ENCODE measurements at places on chromosomes 2 and 18.

DNA sequence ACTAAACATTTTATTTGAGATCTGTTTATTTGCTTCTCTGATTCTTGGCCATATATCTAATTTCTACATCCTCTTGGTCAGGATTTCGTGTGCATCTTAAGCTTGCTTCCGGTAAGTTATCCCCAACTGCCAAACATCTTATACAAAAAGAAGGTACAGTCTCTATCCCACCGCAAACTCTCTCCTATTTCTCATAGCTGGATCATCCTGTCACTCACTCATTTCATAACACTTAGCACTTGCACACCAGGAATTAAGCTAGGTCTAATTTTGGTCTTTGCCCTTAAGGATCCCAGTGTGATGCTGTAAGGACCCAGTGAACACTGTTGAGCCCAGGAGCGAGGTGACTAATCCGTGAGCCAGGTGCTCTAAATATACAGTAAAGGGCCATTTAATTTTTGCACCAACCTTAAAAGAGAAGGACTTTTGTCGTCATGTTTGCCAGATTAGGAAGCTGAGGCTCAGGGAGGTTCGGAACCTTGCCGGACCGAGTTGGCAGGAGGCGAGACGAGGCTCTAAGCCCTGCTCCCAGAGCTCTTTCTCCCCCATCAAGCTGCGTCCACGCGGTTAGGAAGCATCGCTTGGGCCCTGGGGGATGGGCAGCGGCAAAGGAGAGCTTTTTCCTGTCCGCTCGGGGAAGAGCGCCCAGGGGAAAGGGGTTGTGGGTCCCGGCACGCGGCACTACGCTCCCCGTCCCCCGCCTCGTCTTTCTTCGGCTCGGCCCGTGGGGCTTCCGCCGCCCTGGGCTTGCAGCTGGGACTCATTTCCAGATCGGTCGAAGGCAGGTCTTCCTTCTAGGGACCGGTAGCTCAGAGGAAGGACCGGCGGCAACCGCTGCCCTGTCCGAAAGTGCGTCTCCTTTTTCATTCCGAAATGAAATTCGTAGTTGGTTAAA, 4.1 kb upstream of the ITPRIPL1 start:
- DNase-seq = peak; percentile 70

- DNase-seq = peak; percentile 90
These were observed 21.0 kb upstream of the PTMA start for GRCh38 chr2:231687133-231687852.

DNA sequence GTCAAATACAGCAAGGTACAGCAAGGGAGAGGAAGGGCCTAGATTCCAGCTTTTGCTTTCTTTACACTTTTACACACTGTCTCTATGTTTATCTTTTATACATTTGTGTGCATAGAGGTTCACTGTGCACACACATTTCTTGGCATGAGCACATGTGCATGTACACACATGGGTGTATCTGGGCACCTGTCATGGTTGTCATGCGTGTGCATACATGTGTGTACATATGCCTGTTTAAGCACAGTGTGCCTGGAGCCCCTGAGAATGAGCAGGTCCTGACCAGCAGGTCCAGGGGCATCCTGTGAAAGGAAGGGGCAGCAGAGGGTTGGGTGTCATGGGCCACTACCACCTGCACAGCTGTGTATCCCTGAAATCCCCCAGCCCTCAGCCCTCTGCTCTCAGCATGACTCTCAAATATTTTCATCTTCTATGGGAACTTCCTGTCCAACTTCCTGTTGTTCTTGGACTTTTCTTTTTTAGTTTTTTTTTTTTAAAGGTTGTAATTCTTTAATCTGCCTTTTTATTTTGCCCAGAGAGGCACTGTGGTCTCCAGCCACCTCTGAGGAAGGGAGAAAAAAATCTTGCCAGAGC, 97.0 kb upstream of the EPAS1 start:
- DNase-seq = no peak

DNA sequence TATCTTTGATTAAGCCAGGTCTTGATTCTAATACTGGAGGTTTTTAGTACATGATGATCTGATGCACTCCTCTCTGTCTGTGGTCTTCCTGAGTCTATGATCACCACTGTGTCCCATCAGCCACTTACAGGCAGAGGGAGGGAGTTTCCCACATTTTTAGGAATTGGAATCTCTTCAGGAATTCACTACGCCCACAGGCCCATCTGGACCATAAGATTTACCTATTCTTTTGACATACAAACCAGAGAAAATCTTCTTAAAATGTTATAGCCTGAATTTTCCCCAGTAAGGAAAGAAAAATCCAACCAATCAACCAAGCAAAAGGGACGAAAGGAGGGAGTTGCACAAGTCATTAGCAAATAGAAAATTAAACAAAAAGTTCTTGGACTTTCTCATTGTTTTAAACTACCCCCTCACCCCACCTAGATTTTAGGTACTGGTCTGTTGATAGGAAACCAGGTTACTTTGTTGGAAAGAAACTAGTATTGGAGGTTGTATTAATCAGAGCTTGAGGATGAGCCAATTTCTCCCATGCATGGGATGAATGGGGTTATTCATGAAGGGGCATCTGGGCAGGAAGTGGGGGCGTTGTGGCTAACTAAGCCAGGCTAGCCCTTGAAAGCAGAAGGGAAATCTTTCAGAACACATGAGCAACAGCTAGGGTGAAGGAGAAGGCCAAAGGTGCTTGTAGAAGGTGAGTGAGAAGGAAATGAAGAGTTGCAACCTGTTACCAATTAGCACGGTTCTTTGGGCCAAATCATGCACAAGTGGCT, 328.2 kb upstream of the MEX3C start:
- DNase-seq = no peak

DNA sequence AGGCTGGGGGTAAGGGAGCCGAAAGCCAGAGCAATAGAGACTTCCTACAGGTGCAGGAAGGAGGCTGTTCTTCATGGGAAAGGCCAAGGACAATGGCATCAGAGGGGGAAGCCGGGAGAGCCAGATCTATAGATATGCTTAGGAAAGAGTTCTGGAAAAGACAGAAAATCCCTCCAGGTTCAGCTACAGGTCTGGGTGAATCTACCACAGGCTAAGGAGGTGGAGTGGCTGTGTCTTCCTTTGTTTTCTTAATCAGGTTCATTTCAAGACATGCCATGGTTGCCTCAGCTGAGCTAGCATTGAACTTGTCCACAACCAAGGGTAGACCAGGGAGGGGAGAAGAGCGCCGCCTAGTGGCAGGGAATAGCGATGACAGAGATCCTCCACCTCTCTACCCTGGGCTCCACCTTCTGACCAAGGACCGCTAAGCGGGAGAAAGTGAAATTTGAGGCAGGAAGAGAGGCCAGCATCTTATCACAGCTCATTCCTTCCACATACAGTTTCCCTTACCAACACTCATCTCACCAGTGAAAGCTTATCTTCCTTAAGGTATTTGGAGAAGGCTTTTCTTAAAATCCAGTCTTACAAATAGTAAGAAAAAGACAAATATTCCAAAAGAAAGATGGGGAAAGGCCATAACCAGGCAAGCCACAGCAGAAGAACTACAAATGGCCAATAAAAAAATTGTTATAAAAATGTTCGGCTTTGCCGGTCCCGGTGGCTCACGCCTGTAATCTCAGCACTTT, 74.2 kb downstream of the VIT start:
- DNase-seq = peak; percentile 73

GRCh38 chr18:78856569-78857313, 122.9 kb upstream of the SALL3 start:
- no peak for DNase-seq

DNA sequence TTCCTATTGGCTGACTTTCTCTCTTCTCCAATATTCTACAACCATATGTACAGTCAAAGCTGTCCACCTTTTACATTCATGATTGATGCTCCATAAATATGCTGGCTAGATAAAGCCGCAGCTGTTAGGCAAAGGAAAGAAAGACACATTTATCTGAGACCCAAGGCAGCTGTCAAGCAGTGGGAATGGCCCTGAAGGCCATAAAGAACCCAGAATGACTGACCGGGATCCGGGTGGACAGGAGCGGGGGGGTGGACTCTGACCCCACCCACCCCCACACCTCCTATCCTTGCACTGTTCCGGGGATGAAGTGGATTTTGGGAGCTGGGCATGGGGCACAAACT, 116.4 kb downstream of the RTP5 start:
- no peak for DNase-seq

- no peak for DNase-seq
These were observed 74.7 kb downstream of the SMAD7 start for GRCh38 chr18:48875942-48876511.

GRCh38 chr18:3323900-3324299, 62.0 kb downstream of the MYL12B start:
- no peak for DNase-seq

Data from ecto neural progenitor cell (in vitro differentiated cells).